ENCODE measurements at places on chromosomes 12 and 14.
A peak's percentile ranks its signal among the peaks of the same experiment; 100 is the strongest.

GRCh38 chr12:5713599-5714081 lies 231.4 kb downstream of the ANO2 start:
- no peak for ATAC-seq
- H3K36me3 ChIP-seq = no peaks in the 10 kb centered on the region
- no peak overlapping the region for H3K4me3 ChIP-seq
- no peak overlapping the region for H3K27ac ChIP-seq
- no peaks in the 10 kb centered on the region for H3K4me1 ChIP-seq

- no peaks in the 10 kb centered on the region for H3K36me3 ChIP-seq
- no peaks in the 10 kb centered on the region for H3K27me3 ChIP-seq
- no peak for ATAC-seq
- H3K4me3 ChIP-seq = peak overlapping the region; percentile 96
Observed at GRCh38 chr12:104958805-104959334, 780 bp upstream of the SLC41A2 start.

GRCh38 chr14:74579447-74580274 lies 32.4 kb downstream of the LTBP2 start:
- no peaks in the 10 kb centered on the region for H3K36me3 ChIP-seq
- H3K4me3 ChIP-seq = no peak overlapping the region
- H3K27me3 ChIP-seq = peaks cover 24% of the 10 kb centered on the region
- peaks cover 5% of the 10 kb centered on the region for H3K4me1 ChIP-seq
- ATAC-seq = no peak

DNA sequence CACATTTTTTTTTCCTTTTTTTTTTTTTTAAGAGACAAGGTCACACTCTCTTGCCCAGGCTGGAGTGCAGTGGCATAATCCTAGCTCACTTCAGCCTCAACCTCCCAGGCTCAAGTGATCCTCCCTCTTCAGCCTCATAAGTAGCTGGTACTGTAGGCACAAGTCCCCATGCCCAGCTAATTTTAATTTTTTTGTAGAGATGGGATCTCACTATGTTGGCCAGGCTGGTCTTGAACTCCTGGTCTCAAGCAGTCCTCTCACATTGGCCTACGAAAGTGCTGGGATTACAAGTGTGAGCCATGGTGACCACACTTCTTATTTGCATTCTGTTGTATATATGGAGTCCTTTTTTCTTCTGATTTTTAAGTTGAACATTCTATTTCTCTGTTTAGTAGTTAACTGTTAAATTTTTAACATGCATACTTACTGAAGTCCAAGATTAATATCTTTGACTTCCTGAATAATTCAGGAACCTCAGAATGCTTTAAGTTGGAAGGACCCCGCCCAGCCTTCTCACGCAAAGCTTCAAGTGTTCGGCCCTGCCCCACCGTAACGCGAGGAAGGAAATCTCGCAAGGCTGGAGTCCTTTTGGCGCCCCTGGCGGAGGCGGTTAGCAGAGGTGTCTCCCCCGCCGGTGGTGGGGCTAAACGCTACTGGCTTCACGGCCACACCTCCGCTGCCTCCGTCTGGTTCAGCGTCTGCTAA lies 21.6 kb downstream of the SPATS2 start:
- H3K36me3 ChIP-seq = peaks cover 35% of the 10 kb centered on the region
- ATAC-seq = peak; percentile 59
- H3K27ac ChIP-seq = no peak overlapping the region
- peak overlapping the region; percentile 22 for H3K4me3 ChIP-seq

- H3K4me3 ChIP-seq = no peak overlapping the region
- H3K4me1 ChIP-seq = no peaks in the 10 kb centered on the region
- ATAC-seq = no peak
- H3K36me3 ChIP-seq = no peaks in the 10 kb centered on the region
Observed at GRCh38 chr14:38838049-38838978, 264.7 kb downstream of the SEC23A start.

DNA sequence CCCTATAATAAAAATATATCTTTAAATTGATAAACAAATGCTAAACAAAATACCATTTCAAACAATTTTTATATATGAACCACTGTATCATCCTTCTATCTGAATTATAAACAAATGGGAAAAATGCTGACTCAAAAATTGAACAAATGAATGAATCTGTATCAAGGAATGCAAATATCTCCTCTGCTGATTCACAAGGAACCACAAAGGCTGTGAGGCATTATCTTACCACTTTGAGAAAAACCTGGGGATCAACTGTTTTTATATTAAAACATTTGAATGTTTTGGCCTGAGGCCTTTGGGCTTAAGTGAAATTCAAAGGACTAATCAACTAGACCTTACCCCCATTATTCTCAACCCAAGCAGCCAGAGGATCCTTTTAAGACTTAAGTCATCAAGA lies 86.3 kb downstream of the EML5 start:
- no peaks in the 10 kb centered on the region for H3K4me1 ChIP-seq
- H3K27ac ChIP-seq = no peak overlapping the region
- ATAC-seq = no peak
- H3K4me3 ChIP-seq = no peak overlapping the region

DNA sequence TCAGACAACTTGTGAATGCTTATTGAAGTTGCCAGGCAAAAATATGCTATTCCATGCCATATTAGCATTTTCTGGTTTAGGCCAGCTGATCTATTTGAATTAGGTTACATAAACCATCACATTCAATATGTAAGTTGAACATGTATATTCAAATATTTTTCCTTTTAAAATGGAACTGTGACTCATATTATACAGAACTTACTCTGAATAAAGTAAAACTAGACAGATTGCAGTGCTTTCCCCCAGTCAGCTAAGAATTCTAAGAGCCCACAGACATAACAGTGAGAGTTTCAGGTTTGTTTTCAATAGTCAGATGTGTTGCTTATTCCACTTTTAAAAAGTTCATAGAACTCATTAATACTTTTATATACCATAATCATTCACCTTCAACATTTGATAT lies 119.8 kb downstream of the MGST1 start:
- no peaks in the 10 kb centered on the region for H3K36me3 ChIP-seq
- ATAC-seq = no peak
- no peaks in the 10 kb centered on the region for H3K4me1 ChIP-seq
- no peak overlapping the region for H3K4me3 ChIP-seq
- no peak overlapping the region for H3K27ac ChIP-seq

DNA sequence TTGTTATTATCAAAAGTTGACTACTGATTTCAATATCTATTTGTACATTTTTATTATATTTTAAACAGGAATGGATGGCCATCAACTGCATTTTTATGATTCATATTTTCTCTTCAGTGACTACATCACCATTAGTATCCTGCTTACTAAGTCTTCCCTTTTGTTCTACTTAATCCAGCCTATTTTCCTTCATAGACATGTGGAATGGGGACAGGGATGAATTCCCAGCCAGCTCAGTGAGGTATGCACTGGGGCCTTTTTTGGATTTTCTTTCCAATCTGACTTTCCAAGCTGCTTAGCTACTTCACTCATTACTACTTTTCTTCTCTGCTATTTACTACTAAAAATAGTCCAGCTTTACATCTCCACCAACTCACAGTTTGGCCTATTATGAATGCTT lies 38.4 kb downstream of the AKAP6 start:
- H3K27ac ChIP-seq = no peak overlapping the region
- H3K27me3 ChIP-seq = no peaks in the 10 kb centered on the region
- peaks cover 6% of the 10 kb centered on the region for H3K4me1 ChIP-seq

DNA sequence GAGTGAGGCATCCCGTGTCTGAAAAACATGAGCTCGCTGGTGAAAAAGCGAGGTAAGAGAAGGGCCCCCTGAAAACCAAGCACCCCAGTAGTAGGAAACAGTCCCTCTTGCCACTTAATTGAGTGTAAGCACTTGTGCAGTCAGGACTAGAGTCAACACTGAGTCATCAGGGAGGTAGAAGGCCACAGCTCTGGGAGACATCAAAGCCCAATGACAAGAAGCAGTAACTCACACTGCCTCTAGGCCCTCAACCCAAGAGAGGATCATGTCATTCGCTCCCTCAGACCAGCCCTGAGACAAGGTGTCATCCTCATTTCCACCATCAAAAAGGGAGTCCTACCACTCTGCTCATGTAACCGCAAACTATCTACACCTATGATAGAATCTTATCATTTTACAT lies 17.8 kb downstream of the POMT2 start:
- H3K27me3 ChIP-seq = no peaks in the 10 kb centered on the region
- no peak overlapping the region for H3K4me3 ChIP-seq
- ATAC-seq = no peak

DNA sequence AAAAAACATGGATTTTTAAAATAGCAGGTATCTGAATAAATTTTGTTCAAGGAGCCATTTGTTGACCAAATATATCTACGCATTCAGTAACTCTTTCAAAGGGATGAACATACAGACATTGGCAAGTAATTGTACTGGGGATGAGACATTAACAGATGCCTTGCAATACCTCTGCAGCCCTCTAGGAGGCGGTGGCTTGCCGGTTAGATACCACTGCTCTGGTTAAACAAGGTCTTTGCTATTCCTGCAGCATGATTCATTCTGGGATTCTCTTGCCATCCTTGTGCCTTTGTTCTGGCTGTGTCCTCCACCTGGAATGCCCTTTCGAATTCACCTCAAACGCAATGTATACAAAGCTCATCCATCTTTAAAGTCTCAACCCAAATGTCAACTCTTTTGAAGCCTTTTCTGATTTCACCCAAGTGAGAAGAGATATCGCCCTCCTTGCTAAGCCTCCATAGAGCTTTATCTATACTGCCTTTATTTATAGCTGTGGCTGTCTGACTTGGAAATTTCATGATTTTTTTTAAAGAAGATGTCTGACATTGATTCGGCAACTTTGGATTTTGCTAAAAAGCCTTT lies 131.0 kb upstream of the SRRM4 start:
- no peaks in the 10 kb centered on the region for H3K4me1 ChIP-seq
- no peak overlapping the region for H3K4me3 ChIP-seq
- ATAC-seq = no peak
- no peak overlapping the region for H3K27ac ChIP-seq
- peaks cover 15% of the 10 kb centered on the region for H3K27me3 ChIP-seq

- H3K36me3 ChIP-seq = peaks cover 52% of the 10 kb centered on the region
- H3K27me3 ChIP-seq = no peaks in the 10 kb centered on the region
- H3K4me1 ChIP-seq = peaks cover 15% of the 10 kb centered on the region
- no peak for ATAC-seq
- H3K4me3 ChIP-seq = no peak overlapping the region
- no peak overlapping the region for H3K27ac ChIP-seq
Observed at GRCh38 chr14:64950889-64951288, 8.3 kb upstream of the GPX2 start.

DNA sequence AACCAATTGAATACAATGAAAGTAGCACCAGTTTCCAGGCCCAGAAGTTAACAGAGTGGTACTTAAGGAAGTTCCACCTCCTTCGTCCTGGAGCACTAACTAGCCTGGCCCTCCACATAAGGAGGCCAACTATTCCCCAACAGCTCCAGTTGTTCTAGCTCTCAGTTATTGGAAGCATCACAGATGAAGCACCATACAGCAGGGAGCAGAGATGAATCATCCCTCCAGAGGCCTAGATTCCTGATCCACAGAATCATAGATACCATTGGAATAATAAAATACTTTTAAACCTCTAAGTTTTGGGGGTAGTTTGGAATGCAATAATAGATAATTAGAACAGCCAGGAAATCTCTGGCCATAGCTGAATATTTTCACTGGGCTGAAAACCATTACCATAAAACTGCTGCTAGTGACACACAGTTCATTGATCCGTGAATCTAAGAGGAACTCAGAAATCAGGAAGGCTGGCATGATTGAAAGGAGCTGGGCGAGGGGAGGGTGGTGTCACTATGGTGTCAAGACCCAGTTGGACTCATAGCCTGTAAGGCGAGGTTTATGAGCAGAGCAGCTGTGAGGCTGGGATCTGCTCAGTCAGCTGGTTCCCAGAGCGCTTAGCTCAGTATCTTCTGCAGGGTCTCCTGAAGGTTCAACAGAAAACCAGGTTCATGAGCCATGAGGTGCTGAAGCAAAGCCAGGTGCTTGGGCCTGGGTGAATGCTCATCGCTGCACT lies 371.4 kb upstream of the TMTC1 start:
- H3K4me3 ChIP-seq = no peak overlapping the region
- no peak overlapping the region for H3K27ac ChIP-seq
- H3K27me3 ChIP-seq = no peaks in the 10 kb centered on the region
- no peak for ATAC-seq
- no peaks in the 10 kb centered on the region for H3K4me1 ChIP-seq

Data from stimulated activated memory B cell treated with anti-CD40 and anti-IgM and Interleukin-4, amounts not matched to agents 10 μg/mL and 1 μg/mL and 100 μg/mL, for 72 hours (primary cell).